ENCODE measurements at places on chromosomes 1 and 21. TPM values are rescaled to one million over a fixed set of nuclear protein-coding genes. Genes with fewer than 3 reads are reported as not detected.

- no peak for DNase-seq
Observed at GRCh38 chr1:39301606-39302005, 97.1 kb downstream of the MACF1 start.

DNA sequence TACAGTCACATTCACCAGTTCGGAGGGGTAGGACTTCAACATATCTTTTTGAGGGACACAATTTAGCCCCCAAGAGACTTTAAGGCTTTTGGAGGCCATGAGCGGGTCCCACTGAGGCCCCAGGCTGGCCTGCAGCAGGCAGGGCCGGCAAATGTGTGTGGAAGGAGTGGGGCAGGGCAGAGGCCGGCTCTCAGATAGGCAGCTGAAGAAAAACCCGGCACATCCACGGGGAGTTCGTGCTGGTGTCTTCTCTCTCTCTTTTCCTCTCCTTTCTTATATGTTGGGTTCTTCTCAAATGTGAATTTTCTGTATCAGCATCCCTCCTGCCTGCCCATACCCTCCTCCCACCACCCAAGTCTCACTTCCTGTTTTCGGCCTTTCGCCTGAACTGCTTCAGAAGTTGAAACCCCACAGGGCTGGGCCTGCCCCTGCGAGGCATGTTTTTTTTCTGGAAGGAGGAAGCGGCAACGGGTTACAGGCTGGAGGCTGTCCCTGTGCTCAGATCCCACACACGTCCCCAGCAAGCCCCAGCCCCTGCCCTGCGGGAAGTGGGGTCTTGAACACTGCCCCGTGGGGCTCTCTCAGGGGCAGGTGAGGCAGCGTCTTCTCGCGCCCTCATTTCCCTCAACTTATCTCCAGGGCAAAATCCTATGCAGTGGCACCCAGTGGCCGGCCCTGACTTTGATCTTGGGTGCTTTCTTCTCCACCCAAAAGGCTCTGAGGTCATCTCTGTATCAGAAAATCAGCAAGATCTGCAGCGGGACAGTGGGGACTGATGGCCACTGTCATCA lies 9.7 kb upstream of the UMODL1 start:
- no peak for DNase-seq

- no peak for DNase-seq
Observed at GRCh38 chr1:152725261-152725660, 17.3 kb downstream of the LCE4A start.

GRCh38 chr21:35543746-35544145 lies 494.6 kb upstream of the RUNX1 start:
- no peak for DNase-seq

- no peak for DNase-seq
Observed at GRCh38 chr1:15678578-15678977, 5.5 kb upstream of the PLEKHM2 start.

DNA sequence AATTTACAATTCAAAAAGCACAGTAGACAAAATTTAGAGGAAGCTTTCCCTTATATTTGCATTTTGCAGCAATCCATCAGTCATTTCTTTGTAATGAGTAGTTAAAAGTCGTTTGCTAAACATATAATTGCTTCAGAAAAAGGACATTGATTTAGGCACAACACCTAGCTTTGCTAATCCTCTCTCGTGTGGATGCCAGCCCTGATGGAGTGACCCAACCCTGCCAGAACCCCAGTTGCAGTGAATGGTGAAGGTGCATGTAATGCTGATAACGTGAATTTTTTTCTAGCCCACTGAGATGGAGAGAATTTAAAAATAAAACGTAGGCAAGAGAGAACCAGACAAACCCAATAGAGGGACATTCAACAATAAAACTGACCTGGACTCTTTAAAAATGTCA lies 263.4 kb downstream of the GRIK1 start:
- no peak for DNase-seq

- DNase-seq, result no peak
Observed at GRCh38 chr1:231674575-231674974, 48.0 kb downstream of the DISC1 start.

- no peak for DNase-seq
Observed at GRCh38 chr1:230067419-230067870, 407 bp downstream of the GALNT2 start.

GRCh38 chr1:195251900-195252299 lies 1356.3 kb downstream of the KCNT2 start:
- DNase-seq, result no peak

DNA sequence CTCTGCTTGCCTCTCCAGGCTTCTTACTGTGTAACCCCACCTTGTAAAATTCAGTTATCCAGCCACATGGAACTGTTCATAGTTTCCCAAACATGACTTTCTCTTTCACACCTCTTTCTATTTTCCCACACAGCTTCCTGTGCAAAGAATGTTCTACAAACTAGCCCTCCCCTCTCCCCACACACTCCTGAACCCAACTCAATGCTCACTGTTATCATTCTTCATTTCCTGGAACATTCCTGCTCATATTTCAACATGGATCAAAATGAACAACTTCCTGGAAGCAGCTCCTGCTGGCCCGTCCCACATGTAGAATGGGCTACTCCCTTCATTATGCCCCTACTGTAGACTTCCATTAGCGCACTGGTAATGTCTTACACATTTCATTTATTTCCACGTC lies 7.5 kb upstream of the HSD11B1 start:
- DNase-seq, result no peak

- DNase-seq, result no peak
Observed at GRCh38 chr1:217407534-217408001, 223.3 kb downstream of the GPATCH2 start.

- no peak for DNase-seq
Observed at GRCh38 chr1:184582411-184582810, 172.2 kb downstream of the EDEM3 start.

- DNase-seq, result no peak
Observed at GRCh38 chr1:55741516-55741915, 526.4 kb upstream of the USP24 start.

- DNase-seq, result no peak
Observed at GRCh38 chr1:10710489-10710888, 86.0 kb downstream of the CASZ1 start.

DNA sequence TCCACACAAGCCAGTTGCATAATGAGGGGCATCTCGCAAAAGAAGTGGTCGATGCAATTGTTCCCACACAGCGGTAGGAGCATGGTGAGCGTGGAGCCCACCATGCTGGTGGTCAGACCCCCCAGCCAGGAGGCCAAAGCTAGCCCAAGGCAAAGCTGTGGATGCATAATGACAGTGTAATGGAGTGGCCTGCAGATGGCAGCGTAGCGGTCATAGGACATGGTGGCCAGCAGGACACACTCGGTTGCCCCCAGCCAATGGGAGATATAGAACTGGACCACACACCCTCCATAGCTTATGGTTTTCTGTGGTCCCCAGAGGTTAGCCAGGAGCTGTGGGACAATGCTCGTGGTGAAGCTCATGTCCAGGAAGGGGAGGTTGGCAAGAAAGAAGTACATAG lies 4.3 kb downstream of the OR2C3 start:
- DNase-seq, result no peak

GRCh38 chr1:71068325-71069240 lies 12.3 kb downstream of the ZRANB2 start:
- DNase-seq, result no peak

GRCh38 chr1:230746617-230747016 lies 571 bp upstream of the CAPN9 start:
- no peak for DNase-seq

GRCh38 chr1:200053646-200054045 lies 26.1 kb downstream of the NR5A2 start:
- no peak for DNase-seq

DNA sequence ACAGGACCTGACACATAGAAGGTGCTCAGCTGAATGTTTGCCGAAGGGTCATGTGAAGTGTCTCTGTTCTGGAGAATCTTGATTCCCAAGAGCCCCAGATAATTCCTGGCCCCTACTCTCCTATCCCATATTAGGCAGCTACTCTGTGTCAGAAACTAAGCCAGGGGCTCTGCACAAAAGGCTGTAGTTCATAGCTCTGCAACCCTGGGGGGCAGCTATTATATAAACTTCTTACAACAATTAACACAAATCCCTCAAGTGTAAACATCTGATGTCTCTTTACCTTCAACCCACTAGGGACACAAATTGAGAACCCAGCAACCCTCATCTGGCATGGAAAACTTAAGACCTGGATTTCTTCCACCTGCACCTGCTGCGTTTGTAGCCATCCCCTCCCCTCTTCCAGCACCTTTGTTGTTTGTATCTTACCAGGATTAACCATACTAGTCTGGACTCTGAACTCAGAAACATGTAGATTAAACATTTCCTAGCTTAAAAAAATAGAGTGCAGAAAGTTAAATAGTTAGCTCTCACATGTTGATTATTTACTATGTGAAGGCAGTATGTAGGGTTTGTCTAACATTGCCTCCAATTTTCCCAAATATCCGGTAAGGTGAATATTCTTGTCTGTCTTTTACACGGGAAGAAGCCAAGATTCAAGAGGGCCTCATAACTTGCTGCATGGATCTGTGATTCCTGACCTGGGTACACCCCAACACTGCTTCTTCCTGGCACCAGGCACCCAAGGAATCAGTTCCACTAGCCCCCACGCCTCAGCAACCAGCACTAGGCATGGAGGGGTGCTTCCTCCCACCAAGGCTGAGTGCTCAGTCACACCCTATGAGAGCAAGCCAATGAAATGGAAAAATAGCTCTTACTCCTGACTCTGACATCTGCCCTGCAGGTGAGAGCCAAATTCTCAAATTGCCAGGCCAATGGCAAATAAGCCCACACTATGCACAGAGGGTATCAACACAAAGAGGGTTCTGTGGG lies 220.7 kb upstream of the HOOK1 start:
- no peak for DNase-seq

GRCh38 chr21:42081138-42081537 lies 10.0 kb downstream of the UMODL1 start:
- DNase-seq, result no peak

GRCh38 chr1:67683316-67683715 lies 1.7 kb upstream of the GADD45A start:
- DNase-seq, result no peak

DNA sequence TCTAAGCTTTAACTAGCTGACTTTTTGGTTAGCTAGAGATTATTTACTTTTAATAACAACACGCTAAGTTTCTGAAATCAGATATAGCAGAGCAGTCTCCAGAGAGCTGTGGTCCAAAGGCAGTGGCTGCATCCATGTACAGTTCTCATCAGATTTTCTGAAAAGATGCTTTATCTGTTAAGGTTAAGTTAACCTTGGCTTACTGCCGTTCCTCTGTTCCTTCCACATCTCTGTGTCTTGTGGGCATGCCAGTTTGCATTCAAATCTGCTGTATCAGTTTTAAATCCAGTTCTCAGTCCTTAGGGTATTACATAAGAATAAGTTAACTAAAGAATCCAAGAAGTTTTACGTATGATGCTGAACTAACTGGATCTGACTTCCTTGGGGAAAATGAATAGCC lies 46.8 kb downstream of the SPATA46 start:
- no peak for DNase-seq

DNA sequence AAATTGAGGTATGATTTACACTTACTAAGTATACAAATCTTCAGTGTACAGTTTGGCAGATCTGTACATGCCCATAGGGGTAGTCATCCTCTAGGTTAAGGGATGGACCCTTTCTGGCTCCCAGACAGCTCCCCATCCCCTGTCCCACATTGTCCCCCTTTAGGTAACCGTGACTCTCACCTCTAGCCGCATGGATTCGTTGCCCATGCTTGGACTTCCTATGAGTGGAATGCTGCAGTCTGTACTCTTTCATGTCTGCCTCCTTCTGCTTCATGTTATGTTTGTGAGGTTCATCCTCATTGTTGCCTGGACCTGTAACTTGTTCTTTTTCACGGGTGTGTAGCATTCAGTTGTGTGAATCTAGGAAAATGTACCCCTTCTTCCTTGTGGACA lies 20.3 kb downstream of the SLC37A1 start:
- DNase-seq, result no peak

DNA sequence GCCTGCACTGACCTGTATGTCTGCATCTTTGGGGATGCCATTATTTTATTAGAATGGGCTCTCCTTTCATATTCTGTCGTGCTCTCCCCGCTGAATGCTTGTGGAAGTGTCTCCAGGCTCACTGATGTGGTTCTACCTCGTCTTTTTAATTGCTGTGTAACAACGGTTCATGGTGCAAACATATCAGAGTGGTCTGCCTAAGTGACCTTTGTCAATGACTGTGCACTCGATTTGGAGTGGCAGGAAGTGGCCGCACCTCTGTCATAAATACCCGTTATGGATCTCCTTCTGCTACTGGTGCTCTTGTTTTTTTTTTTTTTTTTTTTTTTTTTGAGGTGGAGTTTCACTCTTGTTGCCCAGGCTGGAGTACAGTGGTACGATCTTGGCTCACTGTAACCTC lies 38.3 kb downstream of the SPSB1 start:
- no peak for DNase-seq

- DNase-seq, result no peak
Observed at GRCh38 chr21:14114251-14114650, 96.5 kb downstream of the LIPI start.

DNA sequence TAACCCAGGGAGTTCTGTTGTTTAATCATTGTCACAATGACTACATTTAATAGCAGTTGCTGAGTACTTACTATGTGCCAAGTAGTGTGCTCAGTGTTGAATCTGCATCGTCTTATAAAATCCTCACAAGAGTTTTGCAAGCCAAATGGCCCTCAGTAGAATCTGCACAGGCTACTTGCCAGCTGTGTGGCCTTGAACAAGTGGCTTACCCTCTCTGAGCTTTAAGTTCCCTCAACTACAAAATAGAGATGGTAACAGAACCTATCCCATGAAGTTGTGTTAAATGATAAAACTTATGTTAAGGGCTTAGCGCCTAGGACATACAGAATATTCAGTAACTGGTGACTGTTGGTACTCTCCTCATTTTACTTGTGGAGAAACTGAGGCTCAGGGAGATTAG lies 9.1 kb upstream of the SLC30A2 start:
- DNase-seq, result no peak

DNA sequence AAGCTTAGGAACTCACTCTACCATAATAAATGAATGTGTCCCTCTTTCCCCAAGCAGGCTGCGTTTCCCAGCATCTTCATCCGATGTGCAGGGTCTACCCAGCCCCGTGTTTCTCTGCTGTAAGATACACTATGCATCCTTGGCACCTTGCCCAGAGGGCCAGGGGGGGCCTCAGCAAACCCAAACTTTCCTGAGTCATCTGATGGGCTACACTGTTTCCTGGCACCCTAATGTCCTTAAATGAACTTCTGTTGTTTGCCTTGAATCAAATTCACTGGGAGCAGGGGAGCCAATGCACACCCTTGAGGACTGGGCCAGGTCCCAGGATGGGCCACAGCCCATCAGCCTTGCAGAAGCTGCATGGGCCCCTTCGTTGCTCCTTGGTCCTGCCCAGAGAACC lies 145.5 kb downstream of the IGSF21 start:
- no peak for DNase-seq

DNA sequence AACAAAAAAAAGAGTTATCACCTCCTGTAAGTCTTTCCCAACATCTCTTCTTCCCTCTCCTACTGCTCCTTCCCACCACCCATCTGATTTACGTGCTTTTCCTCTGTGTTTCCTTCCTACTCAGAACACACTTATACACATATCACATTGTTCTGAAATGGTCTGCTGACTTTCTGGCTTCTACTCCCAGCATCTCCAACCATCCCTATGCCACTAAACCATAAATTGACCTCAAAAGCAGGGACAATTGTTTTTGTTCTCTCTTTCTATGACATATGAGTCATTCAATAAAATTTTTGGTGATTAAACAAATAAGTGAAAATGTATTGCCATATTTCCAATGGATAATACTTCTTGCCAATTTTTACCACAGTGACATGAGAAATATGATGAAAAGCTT lies 8.2 kb downstream of the GOLPH3L start:
- no peak for DNase-seq

JAM2 gene
- 10.0 TPM for total RNA-seq

LELP1 gene
- total RNA-seq, result not detected

KCNT2 gene
- 4.1 TPM for total RNA-seq

RBM15 gene
- total RNA-seq, result 41.4 TPM

SPRR2G gene
- total RNA-seq, result not detected

OR10J1 gene
- not detected for total RNA-seq

KLHDC8A gene
- total RNA-seq, result 0.50 TPM

All from type B pancreatic cell (in vitro differentiated cells).